Heart left ventricle (tissue), 16 donors: ENCODE measurements at places on chromosomes 7 and 10. TPM values are rescaled to one million over a fixed set of nuclear protein-coding genes. Genes with fewer than 3 reads are reported as not detected.

ZNF37A gene
- 8.4 TPM for total RNA-seq

HOXA10 gene
- not detected for total RNA-seq

KIAA1549 gene
- total RNA-seq = 4.8 TPM

GNGT1 gene
- total RNA-seq = not detected

GDF2 gene
- total RNA-seq = not detected

UPK3B gene
- total RNA-seq = not detected

FFAR4 gene
- total RNA-seq = 0.07 TPM

SCART1 gene
- total RNA-seq = 0.08 TPM

NRF1 gene
- total RNA-seq = 13.5 TPM

SPRN gene
- not detected for total RNA-seq

ARMC3 gene
- total RNA-seq = not detected

TAS2R3 gene
- total RNA-seq = 0.81 TPM

NOC3L gene
- total RNA-seq = 8.2 TPM

FOXP2 gene
- 1.9 TPM for total RNA-seq

AKR1D1 gene
- not detected for total RNA-seq

VSTM4 gene
- total RNA-seq = 15.8 TPM

HOXA4 gene
- 1.2 TPM for total RNA-seq
